NCI-H1417 treated with DMSO at 0.1 percent for 48 hours (cell line): ENCODE measurements at places on chromosomes 1 and 21.
A peak's percentile ranks its signal among the peaks of the same experiment; 100 is the strongest.

GRCh38 chr21:15967661-15968060 is 237.9 kb downstream of the USP25 start:
- no peak for DNase-seq

GRCh38 chr1:36761113-36761512 is 273.2 kb downstream of the GRIK3 start:
- no peak for DNase-seq

- DNase-seq = no peak
Observed at GRCh38 chr1:44661781-44662682, 12.2 kb downstream of the TMEM53 start.

- DNase-seq = no peak
Observed at GRCh38 chr1:201044119-201044518, 20.6 kb upstream of the KIF21B start.

DNA sequence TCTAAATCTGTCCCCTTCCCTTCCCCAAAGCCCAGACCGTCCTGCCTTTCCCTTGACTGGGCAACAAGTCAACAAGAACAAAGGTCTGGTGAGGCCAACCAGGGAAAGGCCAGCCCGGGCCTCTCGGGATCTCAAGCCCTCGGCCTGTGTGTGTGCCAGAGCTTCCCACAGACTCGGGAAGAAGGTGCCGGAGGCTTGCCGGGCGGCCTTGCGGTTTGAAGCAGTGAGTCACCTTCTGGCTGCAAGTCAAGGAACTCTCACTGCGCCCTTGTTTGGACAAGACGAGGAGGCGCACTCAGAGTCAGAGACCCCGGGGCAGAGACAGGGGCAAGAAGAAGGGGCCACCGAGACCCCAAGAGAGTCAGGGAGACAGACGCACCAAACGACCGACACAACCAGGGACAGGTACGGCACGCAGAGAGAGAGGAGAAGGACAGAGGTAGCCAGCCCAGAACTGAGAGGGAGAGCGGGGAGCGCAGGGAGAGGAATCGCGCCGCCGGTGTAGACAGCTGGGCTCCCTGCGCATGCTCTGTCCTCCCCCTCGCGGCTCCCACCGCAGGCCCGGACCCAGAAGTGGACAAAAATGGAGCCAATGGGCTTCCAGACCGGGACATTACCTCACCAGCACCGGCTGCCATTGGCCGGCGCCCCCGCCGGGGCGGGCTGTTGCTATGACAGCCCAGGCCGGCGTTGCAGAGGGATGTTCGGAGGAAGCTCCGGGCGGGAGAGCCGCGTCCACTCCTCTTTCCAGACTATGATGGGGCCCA is 66.6 kb upstream of the LAPTM5 start:
- DNase-seq = peak; percentile 89

DNA sequence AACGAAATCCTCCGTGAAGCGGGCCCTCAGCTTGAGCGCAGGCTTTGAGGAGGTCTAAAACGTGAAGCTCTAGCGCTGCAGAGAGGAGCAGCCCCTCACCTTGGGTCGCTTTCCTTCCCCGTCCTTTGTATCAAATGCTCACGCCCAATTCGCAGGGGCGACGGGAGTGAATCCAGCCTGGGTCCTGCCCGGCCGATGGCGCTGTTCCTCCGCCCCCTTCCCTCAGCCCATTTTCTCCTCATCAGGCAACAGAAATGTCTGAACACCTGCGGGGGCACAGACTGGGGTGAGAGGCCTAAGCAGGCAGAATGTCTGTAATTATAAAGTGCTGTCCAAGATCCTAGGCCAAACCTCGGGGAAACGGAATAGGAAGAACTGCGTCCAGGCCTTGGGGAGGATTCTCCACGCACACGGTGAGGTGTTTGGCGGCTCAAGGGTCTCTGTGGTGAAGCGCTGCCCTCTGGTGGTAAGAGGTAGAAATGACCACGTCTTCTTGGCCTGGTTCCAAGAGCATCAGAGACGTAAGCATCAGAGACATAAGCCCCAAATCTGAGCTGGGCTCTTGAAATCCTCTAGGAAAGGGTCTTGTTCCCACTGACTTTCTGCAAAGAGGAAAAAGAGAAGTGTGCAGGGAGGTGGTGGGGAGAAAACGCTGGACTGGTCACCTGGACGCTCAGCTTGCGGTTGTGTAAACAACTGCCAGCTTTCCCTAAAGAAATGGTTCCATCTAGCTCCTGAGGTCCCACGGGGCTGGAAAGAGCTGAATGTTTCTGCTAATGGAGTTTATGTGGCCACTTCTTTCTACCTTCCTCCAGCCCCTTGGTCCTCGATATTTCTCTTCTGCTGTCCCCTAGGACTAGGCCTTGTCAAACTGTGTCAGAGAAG is 92.1 kb upstream of the CD53 start:
- no peak for DNase-seq

DNA sequence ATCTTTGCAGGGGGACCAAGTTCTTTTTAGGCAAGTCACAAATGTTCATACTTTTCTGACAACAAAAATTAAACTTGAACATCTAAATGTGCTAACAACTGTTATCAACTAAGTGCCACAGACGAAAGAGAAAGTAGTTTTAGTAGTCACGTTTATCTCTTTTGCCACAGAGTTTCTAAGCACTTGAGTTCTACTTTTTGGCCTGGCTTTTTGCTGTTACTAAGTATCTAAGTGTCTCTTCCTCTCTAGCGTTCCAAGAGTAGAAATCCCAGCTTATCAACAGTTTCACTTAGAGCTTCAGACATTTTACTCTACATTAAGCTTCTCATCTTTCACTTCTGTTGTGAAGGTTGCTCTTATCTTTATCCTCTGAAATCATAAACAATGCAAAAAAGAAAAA is 34.2 kb downstream of the GATAD2B start:
- DNase-seq = no peak

GRCh38 chr1:76659171-76659940 is 207.9 kb upstream of the ST6GALNAC5 start:
- no peak for DNase-seq

- no peak for DNase-seq
Observed at GRCh38 chr1:220123889-220124288, 30.0 kb downstream of the IARS2 start.

- DNase-seq = no peak
Observed at GRCh38 chr1:76677416-76678405, 189.6 kb upstream of the ST6GALNAC5 start.

- no peak for DNase-seq
Observed at GRCh38 chr1:209416716-209417115, 166.8 kb upstream of the CAMK1G start.

GRCh38 chr1:104064399-104064798 is 314.7 kb downstream of the AMY1C start:
- DNase-seq = no peak

DNA sequence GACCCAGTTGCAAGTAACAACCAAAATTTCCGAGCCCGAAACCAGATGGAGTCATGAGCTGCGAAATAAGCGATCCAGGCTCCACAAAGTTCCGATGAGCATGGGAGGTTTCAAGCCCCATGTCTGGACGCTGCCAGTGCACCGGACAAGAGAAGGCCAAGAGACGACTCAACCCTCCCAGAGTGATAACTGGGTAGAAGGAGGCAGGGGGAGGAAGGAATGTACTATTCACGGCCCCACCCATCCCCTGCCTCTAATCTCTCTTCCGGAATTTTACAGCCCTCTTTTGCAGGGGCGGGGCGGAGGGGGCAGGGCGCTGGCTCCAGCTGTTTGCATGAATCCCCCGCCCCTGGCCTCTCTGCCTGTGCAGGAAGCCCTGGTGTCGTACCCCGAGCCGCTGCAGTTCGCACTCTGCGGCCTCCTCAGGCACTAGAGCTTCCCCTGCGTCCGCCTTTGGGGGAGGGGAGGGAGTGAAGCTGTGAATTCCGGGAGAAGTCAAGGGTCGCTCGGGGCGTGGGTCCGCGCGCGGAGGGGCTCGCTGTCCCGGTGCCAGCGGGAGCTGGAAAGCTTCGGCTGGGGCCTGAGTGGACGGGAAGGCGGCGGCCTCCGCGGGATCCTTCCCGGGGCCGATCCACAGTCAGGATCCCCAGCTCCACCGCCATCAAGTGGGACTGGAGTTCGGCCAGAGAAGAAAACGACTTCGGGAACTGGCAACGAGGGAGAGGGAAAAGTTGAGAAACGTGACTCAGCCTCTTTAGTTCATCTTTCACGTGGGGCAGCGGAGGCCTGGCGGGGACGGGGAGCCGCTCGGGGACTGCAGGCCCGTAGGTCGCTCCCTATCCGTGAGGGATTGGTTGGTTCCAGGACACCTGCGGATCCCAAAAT is 6.3 kb upstream of the PTP4A2 start:
- DNase-seq = no peak

DNA sequence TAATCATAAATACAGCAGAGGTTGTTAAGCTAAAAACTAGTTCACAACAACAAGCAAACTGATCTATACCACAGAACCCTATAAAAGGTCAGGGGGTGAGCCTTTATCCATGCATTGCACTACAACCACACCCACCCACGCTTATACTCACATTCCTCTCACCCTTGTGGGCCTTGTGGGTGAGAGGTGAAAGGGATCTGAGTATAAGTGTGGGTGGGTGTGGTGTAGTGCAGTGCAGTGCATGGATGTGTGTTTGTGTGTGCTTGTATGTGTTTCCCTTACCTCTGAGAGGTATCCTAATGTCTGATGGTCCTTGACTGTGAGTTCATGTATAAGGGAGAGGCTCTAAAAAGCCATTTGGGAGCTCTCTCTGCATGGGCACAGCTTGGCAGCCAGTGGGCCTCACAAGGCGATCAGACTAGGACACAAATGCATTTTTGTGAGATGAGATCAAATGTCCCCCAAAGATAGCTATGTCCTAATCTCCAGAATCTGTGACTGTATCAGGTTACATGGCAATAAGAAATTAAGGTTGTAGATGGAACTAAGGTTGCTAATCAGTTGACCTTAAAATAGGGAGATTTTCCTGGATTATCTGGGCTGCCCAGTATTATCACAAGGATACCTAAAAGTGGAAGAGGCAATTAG is 95.5 kb upstream of the DPT start:
- no peak for DNase-seq

GRCh38 chr1:91725989-91726721 is 159.8 kb downstream of the TGFBR3 start:
- DNase-seq = no peak

GRCh38 chr1:17239420-17239819 is 9.5 kb upstream of the PADI3 start:
- no peak for DNase-seq

- DNase-seq = no peak
Observed at GRCh38 chr21:41439248-41439647, 13.2 kb downstream of the MX1 start.

- no peak for DNase-seq
Observed at GRCh38 chr1:9453779-9454418, 85.4 kb upstream of the SLC25A33 start.

DNA sequence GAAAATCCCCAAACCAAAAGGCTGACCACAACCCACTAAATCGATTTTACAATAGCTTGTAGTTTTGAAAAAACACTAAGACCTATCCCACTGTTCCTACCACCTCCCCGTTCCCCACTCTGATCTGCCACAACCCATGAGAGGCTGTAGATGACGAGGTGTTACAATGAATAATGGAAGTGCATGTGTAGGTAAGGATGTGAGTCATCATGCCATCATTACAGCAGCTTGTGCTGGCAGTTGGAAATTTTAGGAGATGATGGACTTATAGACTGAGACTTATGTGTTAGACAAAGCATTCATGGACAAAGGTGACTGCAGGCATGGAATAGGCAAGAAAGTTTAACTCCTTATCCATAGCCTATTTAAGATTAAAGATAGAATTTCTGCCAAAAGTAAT is 184.7 kb upstream of the CACYBP start:
- no peak for DNase-seq

- no peak for DNase-seq
Observed at GRCh38 chr1:42010381-42010780, 91.7 kb upstream of the HIVEP3 start.

DNA sequence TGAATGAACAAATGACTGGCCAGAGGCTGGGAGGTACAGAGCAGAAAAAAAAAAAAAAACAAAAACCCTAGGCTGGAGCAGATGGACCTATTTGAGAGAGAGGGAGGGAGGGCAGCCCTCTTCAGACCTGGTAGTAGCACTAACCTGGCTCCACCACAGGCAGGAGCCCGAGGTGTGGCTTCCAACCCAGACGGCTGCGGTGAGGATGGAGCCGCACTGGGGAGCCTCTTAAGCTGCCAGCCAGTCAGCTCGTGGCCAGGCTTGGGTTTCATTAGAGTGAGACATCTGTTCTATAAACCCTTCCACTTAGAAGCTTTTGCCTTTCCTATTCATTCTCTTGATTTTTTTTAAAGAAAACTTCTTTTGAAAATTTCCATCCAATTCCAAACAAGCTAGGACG is 16.8 kb downstream of the LGR6 start:
- DNase-seq = peak; percentile 20
